ENCODE measurements at places on chromosomes 4 and X.

DNA sequence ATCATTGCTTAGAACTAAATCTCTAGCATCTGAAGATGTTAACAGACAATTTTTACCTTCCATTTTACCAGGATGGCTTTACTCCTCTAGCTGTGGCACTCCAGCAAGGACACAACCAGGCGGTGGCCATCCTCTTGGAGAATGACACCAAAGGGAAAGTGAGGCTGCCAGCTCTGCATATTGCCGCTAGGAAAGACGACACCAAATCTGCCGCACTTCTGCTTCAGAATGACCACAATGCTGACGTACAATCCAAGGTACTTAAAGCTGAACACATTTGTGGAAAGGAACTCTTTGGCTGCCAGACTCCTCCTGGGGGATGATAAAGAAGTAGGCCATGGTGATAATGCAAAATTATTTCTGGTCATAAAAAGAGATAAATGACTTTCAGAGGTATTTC, 187.5 kb downstream of the ANK2 start:
- DNase-seq, result no peak

DNA sequence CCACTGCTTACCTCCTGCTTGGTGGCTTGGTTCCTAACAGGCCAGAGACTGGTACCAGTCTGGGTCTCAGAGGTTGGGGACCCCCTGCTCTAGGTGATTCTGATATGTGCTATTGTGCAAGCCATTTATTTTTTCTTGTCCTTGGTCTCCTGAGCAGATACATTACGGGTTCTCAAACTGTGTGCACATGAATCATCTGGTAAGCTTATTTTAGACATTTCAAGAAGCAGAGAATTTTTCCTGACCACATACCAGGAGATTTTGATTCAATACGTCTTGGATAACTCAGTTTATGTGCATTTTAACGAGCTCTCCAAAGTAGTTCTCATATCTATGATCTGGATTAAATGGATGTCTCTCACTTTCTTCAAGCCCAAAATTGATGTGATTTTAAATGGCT, 77.2 kb downstream of the FHIP1A start:
- no peak for DNase-seq

DNA sequence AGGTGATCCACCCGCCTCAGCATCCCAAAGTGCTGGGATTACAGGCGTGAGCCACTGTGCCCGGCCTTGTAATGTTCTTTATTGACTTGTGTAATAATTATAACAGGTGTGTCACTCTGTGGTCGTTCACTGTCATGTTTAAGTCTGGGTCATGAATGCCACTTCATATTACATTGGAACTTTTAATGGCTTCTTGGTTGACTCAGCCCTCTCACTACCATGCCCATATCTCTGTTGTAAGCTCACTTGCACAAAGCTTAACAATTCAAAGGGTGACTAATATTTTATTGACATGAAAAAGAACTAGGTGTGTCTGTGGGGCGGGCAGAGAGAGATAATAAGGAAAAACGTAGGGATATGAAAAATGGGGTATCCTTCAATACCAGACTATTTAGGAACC, 639.7 kb upstream of the ACTRT1 start:
- DNase-seq, result no peak

DNA sequence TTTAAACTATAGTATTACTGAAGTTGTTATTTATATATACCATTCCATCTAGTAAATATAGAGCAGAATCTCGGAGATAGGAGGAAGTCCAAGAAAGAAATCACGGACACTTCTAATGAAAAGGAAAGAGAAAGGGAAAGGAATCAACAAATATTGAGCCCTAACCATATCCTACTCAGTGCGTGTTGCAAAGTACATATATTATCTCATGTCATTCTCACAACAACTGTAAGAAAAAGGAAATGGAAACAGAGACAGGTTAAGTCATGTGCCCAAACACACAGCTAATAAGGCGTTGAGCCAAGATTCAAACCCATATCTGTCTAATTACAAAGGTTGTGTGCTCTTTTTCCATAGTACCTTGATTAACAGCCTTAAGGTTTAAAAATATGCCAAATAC, 16.0 kb downstream of the HTR2C start:
- no peak for DNase-seq

DNA sequence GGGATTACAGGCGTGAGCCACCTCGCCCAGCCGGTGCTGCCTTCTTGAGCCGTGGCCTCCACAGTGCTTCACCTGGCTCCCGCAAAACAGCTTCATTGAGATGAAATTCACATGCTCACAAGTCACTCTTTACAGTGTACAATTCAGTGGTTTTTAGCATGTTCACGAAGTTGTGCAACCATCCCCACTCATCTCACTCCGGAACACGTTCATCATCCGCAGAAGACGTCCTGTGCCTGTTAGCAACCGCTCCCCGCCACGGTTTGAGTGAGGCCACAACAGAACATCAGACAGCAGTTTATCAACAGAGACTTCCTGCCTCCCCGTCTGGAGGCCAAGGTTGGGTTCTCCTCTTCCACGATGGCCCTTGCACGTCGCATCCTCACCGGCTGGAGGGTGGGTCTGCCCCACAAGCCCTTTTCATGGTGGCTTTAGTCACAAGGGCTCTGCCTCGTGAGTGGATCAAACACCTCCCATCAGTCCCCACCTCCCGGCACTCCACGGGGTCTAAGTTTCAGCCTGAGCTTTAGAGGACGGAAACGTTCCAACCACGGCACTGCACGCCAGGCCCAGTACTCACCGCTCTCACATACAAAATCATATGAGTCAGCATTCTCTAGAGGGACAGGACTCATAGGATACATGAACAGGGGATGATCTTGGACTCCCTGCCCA, 29.6 kb upstream of the SPON2 start:
- DNase-seq, result no peak
